ENCODE measurements at places on chromosomes 5 and 9.

DNA sequence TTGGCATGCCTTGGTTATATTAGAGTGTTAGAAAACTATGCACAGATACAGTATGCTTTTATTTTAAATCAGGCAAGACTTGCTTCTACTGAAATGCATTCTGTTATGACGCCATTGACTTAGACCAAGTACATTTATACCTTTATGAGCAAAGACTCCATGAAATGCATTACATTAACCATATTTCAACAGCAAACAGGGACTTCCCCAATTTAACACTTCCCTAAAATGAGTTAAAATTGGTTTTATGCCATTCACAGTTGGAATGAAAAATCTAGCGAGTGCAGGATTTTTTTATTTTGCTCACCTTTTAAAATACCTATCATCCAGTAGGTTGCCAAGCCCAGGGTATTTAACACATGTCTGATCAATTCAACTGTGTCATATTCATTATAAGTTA, 272.1 kb upstream of the IZUMO3 start:
- no peak for DNase-seq

GRCh38 chr9:4490705-4491625, 697 bp downstream of the SLC1A1 start:
- DNase-seq: no peak

- no peak for DNase-seq
Observed at GRCh38 chr9:16930578-16930977, 60.1 kb upstream of the BNC2 start.

DNA sequence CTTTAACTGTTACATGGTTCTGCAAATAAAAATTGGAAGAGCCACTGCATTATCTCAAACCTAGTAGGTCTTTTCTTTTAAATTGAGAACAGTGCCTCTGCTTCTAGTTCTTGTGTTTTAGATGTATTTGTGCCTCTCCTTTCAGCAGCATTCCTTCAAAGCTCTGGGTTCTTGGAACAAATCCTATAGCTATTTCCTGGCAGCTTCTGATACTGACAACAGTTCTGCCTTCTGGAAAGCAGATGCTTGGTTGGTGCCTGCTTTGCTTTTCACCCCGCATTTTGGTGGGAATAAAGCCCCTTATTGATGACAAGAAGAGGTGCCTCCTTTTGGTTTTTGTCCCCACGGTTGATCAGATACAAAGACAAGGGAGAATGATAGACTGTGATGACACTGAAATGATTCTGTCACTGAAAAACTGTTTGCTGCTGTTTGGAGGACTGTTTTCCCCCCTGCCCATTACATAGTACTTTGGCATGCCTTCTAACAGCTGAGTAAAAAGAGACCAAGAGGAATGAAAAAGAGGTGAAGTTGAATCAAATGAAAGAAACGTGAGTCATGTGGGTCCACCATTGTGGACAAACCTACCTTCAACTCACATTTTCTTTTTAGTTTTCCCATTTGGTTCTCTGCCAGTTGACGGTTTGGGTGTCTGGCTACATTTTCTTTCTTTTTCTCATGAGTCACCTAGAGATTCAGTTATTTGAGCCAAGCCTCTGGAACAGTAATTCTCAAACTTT, 5.6 kb downstream of the PTCD2 start:
- no peak for DNase-seq

DNA sequence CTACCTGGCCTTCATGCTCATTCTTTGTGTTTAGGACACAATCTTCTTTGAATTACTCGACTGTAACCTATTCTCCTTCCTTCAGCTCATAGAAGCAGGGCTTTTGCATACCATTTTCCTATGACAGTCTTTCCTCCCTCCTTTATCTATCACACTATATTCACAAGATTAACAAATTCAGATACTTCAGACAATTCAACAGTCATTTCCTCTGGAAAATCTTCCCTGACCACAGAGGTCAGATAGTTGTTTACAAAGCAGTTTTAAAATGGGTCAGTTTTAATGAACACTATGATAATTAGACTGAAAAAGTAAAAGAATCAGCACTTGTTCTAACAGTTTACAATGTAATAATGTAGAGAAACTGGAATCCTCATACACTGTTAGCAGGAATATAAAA, 4.3 kb downstream of the CAAP1 start:
- DNase-seq: no peak

DNA sequence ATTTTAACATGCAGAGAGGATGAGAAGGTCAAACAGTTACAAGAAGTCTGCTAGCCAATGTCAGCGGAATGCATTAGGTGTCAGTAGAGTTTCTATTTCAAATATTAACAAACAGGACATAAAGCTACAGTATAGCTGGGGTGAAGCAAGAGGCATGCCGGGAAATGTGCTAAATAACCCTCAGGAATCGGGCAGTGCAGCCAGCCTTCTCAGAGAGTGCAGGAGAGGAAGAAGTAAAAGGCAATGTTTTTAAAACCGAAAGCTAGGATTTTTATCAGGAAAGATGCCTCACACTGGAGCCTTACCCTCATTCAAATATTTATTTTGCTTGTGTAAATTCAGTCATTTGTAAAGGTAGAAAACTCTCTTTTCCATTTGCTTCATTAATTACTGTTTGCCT, 59.1 kb upstream of the SH3GL2 start:
- DNase-seq: no peak

DNA sequence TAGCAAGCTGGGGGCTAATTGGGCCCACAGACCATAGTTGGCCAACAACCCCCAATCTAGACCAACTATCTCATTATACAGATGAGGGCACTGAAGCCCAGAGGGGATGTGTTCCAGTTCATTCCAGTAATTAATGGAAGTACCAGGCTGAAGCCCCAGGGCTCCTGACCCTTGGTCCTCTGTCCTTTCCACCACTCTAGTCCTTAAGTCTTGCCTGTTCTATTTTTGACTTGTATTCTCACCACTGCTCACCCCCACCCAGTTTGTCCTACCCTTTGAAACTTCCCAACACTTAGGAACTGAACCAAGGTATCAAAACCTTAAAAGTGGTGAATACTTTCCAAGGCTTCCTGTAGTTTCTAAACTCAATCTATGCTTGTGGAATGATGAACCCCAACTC, 407.4 kb downstream of the ENC1 start:
- no peak for DNase-seq

DNA sequence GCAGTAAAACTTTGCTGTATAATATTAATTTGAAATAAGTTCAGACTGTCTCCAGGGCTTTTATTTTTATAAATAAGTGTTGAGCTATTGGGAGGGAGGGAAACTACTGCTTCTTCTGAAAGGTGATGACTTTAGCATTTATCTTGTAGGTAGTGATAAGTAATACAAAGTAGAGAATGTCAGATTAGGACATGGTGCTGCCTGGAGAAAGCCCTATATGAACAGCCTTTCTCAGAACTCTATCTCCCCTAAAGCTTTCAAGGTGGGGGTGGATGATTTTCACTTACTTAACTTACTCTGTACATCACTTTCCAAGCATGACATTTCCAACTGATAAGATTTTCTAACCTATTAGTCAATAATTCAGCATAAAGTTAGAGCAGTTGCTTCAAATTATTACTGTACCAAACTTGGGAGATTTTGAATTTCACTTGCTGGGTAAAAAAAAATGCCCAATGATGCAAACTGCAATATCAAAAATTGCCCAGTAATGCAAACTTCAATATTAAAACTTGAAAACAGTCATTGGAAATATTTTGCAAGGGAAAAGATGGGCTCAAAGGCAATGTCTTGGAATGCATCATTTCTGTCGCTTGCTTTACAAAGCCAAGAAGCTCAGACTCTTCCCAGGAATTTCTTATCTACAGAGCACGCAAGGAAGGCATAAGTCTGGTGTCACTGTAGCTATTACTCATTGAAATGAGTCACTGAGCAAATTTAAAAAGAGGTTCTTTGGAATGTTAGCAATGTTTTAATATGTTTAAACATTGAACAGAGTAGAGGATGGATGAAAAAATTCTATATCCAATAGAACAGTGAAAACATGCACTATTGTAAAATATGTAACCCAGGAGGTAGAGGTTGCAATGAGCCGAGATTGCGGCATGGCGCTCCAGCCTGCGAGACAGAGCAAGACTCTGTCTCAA, 569.5 kb downstream of the PSAT1 start:
- DNase-seq: no peak

DNA sequence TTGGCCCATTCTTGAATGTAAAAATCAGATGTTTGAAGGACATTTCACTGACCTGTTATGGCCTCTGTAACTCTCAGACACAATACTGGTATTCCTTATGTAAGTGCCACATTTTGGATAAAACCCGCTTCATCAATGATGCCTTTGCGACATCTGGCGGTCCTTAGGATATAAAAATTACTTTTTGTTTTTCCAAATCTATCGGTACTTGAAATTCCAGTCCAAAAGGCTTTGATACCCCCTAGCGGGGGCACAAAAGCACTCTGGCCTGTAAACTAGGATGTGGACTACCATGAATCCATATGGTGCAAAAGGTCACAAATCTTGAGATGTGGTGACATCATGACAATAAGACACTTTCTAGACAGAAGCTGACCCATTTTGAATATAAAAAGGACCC, 291.8 kb downstream of the KIAA0825 start:
- DNase-seq: no peak

DNA sequence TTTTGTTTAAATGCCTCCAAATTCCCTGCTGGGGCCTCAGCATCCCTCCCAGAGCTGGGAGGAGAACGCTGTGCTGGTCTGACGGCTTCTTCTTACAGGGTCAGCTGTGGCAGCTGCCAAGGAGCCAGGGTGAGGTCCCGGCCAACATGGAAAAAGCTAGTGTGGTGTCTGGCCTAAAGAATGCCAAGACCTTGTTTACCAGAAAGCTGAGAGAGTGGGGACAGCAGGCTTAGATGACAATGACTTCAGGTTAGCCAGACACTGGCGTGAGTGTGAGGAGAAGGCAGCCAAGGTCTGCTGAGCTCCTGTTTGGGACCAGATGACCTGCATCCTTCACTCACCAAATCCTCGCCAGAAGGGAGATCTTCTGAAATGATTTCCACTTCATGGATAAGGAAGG, 112.5 kb downstream of the CRB2 start:
- no peak for DNase-seq

DNA sequence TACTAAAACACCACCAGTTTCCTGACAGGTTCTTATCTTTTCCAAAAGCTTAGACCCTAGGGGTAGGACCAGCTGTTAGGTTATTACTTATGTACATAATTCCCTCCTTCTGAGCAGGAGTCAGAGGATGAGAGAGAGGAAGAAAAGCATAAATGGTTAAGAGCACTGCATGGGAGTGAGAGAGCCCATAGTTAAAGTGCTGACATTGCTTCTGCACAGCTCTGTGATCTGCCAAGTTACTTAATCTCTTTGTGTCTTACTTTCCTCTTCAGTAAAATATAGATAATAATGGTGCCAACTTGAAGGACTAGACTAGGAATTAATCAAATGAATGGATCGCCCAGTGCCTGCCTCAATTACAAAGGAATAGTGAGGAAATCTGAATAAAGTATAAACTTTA, 66.4 kb downstream of the NRG2 start:
- no peak for DNase-seq

DNA sequence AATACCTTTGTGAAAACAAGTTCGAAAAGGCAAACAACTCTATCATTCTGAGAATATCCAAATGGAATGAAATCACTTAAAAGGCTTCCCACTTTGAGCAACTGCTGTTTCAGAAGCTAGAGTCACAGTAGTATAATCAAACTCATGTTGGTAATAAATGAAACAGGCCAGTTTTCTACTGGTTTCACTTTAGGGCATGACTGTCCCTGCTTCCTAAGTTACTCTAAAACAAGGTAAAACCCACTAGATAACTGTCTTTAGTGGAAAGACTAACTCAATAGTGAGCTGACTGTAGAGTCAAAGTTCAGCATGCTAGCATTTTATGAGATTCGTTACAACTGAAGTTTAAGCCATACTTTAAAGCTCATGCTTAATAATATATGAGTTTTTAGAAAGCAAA, 6.0 kb downstream of the CDC26 start:
- no peak for DNase-seq

- DNase-seq: no peak
Observed at GRCh38 chr9:70061776-70062175, 18.1 kb downstream of the MAMDC2 start.

GRCh38 chr5:137218471-137218870, 280.7 kb downstream of the SPOCK1 start:
- no peak for DNase-seq

DNA sequence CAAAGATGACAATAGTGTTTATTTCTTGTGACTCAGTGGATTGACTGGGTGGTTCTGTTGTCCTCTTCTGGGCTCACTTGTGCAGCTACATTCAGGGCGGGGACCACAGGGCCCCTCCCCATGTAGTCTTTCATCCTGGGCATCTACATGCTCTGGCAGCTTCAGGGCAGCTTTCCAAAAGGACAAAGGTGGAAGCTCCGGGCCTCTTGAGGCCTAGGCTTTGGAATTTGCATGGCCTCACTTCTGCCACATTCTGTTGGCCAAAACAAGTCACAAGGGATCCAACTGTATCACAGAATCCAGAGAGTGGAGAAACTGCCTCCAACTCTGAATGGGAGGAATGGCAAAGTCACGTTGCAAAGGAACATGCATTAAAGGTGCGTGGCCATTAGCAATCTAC, 64.3 kb downstream of the ARHGAP26 start:
- DNase-seq: no peak

DNA sequence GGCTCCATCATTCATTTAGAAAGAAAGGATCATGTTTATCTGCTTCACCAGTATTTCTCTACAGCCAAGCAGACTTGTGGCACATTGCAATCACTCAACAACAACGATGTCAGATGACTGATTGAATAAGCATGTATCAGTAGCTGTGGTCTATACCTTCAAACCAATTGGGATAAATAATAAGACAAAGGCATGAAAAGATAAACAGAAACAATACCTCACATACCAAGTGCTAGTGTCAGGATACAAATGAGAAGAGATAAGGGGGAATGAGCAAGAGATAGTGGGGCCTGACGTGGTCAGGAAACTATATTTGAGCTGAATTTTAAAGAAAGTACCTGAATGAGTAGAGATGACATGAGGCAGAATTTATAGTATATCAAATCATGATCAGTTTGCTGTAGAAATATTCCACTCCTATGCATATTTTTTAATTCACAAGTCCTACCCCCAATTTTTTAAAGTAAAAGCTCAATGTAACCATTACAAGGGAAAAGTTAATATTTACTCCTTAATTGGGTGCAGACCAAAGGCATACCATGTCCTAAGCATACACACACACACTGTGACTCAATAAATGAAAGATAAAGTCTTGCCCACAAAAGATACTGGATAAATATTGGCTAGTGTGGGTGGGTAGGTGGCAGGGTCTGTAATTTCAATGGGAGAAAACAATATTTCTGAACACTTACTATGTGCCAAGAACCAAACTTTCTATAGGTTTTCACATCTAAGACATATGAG, 284.5 kb downstream of the SPOCK1 start:
- DNase-seq: no peak

- DNase-seq: no peak
Observed at GRCh38 chr5:167294882-167295680, 996.4 kb upstream of the WWC1 start.

Data from stimulated activated CD4-positive, alpha-beta T cell treated with anti-CD3 and anti-CD28 coated beads, Interleukin-1b, Interleukin-23, amount 100 ng/mL, for 1 hour (primary cell).